GM04503 (cell line): ENCODE measurements at places on chromosomes 11 and 22.

- DNase-seq: peak; percentile 75
Observed at GRCh38 chr11:13169709-13170108, 107.9 kb upstream of the BMAL1 start.

DNA sequence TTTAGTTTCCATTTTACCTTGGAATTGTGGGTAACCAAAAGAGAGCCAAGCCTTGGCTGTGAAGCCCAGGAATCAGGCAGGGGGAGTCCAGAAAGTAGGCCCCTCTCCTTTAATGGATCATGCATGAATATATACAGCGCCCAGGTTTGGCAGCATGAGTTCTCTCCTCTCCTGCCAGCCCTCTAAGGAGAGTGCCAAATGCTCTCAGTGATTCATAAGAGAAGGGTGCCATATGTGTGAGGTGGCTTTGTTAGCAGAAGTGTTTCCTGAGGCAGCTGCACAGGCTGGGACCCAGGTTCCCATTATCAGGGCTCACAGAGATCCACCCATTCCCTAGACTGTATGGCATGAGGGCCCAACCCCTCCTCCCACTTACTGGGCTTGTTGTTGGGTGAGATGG is 52.3 kb upstream of the SCUBE2 start:
- no peak for DNase-seq

DNA sequence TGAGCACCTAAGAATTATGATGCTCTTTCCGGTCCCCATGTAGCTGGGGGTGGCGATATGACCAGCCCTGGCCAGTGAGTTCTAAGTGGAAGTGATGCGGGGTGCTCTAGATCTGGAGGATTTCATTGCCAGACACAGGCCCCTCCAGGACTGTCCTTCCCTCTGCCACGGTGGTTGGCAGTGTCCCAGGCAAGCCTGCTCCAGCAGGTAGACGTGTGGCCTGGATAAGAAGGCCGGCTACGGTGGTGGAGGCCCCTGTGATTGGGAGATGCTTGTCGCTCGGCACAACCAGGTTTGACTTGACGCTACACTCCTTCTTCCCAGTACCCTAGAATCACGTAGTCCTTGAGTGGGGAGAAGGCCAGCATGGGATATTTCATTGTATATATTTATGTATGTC is 9.1 kb upstream of the ARHGAP8 start:
- DNase-seq: no peak

- no peak for DNase-seq
Observed at GRCh38 chr11:31337806-31338205, 31.7 kb downstream of the DCDC1 start.

- DNase-seq: no peak
Observed at GRCh38 chr22:36299295-36299694, 46.4 kb downstream of the APOL1 start.

- DNase-seq: no peak
Observed at GRCh38 chr11:82003671-82004515, 729.8 kb downstream of the FAM181B start.

DNA sequence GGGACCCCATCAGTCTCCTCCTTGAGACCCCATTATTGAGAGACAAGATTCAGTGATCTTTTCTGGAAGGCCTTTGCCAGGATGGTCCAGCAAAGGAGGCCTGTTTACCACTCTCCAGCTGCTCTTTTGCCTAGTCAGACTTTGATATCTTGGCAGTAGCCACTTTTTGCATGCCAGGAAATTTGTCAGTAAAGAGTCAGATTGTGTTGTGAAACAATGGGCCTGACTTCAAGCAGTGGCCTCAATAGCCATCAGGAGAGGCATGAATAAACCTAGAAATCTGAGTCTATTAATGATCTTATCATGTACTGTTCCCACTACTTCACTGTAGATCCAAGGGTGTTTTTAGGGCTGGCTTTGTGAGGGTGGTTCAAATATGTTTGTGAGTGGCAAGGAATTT is 479.4 kb downstream of the JRKL start:
- peak; percentile 8 for DNase-seq

DNA sequence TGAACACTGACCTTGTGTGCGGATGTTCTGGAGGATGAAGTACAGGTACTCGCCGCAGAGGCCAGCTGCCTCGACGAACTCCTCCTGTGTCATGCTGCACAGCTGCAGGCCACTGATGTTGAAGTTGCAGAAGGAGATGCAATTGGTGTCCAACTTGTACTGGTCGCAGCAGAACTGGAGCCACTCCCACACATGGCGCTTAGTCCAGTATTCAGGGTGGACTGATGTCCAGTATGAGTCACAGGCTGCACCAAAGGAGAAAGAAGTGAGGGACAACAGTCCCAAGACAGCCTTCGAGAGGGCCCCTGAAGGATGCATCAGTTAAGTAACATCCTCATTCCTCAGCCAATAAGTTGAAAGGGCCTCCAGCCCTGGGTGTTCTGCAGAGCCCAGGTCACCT is 20.1 kb downstream of the ELF5 start:
- DNase-seq: no peak

DNA sequence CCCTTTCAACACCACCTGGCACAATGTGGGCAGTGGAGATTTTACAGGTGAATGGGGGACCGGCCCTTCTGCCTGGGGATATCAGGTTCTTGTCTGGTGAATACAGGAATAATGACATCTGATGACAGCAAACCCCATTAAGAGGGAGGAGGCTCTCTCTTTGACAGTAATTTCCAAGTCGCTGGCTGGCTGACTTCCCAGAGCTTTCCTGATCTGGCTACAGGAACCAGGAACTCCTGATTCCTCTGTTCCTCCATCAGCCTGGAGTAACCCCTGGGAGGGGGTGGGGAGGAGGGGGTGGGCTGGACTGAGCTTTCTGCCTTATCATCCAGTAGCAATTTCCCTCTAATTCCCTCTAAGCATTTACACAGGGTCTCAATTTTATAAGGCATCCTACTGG is 3.7 kb upstream of the MIEF1 start:
- DNase-seq: no peak

- DNase-seq: no peak
Observed at GRCh38 chr11:64305691-64306562, 603 bp downstream of the ESRRA start.

GRCh38 chr11:100806296-100806695 is 119.2 kb downstream of the ARHGAP42 start:
- no peak for DNase-seq

DNA sequence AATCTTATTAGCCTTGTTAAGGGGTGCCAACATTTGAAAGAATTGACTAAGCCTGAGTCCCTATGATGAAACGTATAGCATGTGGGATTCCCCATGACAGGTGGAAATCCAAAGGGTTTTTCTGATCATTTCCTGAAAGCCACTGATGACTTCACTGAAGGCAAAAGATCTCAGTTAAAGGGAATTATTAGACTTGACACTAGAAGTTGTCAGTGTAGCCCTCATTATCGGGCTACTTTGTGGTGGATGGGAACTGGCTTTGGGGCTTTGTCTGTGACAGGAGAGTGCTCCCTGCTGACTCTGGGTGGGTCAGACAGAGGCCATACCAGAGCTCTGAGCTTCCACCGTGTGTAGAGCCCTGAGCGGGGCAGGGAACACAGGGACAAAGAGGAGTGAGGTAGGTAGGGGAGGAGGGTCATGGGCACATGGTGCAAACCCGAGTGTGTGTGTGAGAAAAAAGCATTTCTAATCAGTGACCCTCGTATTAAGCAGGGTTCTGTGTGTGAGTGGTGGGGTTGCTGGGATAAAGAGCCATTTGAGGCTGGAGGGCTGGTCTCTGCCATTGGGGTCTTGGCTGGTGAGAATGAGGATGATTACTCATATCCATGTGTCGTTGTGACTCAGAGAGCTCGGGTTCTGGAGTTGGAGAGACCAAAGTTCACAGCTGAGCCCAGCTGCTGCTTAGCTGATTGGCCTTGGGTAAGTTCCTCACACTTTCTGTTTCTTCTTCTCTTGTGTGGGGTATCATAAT is 101.1 kb downstream of the GRIK4 start:
- no peak for DNase-seq

GRCh38 chr22:50186761-50187523 is 1.2 kb downstream of the TRABD start:
- no peak for DNase-seq

DNA sequence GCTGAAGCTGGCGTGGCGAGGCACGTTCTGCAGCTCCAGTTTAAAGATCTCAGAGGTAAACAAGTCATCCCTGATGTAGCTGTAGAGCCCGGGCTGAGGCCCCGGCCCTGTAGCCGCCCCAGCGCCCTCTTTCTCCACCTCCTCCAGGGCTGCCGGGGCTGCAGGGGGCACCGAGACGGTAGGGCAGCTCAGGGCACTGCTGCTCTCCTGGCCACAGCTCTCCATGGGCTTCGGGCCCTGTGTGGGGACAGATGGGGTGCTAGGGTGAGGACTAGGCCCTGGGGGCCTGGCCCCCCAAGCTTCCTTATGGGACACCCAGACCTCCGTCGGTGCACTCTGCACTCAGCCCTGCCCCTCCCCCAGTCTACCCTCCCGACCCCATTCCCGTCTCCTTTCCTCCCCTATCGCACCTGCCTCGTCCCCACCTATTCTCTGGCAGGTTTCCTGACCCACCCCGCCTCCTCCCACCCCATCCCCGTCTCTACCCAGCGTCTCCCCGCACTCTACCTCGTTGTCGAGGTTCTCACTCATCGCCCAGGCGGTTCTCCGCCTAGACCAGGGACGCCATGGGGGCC is 559 bp downstream of the RANBP1 start:
- DNase-seq: no peak

DNA sequence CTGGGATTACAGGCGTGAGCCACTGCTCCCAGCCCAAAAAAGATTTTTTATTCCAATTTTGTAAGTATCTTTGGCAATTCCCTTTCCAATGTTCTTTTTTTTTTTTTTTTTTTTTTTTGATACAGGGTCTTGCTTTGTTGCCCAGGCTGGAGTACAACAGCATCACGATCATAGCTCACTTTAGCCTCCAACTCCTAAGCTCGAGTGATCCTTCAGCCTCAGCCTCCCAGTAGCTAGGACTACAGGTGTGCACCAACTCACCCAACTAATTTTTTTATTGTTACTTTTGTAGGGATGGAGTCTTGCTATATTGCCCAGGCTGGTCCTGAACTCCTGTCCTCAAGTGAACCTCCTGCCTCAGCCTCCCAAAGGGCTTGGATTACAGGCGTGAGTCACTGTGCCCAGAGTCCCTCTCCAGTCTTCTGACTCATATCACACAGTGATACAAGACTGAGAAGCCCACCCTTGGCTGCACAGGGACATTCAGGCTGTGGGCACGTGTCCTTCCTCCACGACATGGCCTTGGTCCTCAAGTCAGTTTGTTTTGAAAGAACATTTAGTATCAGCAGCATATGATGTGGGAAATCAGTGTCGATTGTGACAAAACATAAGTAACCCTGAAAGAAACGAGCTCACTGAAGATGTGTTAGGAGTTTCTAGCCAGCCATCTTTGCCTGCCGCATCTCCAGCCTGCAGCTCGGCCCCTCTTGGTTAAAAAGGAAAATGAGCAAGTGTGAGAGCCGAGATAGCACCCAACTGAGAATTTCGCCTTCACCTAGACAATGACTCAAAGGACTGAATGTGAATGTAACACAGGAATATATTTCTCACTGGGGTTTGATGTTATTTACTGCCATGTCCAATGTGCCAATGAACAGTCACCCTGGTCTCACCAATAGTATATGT is 175.5 kb downstream of the MN1 start:
- no peak for DNase-seq

DNA sequence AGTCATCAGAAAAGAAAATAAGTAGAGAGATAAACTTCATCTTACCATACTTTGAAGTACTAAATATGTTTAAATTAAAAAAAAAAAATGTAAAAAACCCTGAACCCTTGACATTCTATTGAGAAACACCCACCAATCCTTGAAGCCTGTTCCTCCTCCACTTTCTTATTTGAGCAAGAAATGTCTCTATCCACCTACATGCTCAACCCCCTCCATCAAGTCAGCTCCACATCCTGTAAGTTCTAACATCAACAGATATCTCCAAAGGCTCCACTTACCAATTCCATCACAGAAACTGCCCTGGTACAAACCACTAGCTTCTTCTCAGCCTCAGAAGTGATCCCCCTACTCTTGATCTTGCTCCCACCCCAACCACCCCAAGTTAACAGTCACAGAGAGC is 32.5 kb upstream of the FAT3 start:
- DNase-seq: no peak

- no peak for DNase-seq
Observed at GRCh38 chr11:117333917-117334316, 6.3 kb downstream of the CEP164 start.

GRCh38 chr11:108975641-108976071 is 310.8 kb downstream of the DDX10 start:
- no peak for DNase-seq

DNA sequence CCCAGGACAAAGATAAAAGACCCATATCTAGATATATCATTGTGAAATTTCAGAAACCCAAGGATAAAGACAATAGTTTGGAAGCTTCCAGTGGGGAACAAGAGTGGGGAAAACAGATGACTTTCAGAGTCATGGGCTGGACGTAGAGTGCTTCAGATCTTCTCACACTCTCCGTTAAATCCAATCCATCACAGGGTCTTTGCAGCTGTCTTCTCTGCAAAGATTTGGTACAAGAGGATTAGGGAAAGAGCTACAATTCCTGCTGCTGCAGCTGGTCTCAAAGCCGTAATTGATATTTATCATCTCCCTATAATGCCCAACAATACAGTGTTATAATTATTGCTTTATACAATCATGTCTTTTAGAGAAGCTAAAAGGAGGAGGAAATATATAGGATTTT is 63.4 kb upstream of the CLPB start:
- no peak for DNase-seq

DNA sequence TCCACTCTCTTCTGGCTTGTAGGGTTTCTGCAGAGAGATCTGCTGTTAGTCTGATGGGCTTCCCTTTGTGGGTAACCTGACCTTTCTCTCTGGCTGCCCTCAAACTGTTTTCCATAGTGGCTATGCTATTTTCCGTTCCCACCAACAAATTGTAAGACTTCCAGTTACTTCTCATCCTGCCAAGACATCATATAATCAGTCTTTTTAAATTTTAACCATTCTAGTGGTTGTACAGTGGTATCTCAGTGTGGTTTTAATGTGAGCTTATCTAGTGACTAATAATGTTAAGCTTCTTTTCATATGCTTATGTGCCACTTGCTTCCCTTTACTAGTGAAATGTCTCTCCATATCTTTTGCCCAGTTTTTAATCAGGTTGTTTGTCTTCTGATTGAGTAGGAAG is 13.6 kb upstream of the TRIM29 start:
- DNase-seq: no peak

DNA sequence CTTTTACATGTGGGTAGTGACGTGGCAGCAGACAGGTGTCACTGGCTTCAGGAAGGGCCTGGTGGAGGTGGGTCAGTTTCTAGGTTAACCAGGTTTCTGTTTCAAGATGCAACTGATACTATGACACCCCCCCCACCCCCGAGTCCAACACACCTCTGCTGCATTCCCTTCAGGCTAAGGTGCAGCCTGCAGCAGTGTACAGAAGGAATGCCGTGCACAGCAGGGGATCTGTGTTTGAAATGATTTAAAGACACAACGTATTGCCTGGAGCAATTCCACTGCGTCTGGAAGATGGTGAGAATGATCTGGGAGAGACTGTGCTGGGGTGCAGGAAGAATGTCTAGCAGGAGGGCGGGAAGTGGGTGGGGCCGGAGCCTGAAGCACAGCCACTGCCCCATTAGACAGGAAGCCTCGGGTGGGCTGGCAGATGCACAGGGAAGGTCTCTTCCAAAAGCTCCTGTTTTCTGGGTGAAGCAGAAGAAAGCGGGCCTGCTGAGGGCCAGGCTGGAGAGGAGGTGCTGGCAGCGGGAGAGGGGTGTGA is 11.9 kb upstream of the TESMIN start:
- DNase-seq: no peak
